GM12878 (cell line): ENCODE measurements at places on chromosomes 2 and 18. TPM values are rescaled to one million over a fixed set of nuclear protein-coding genes. Genes with fewer than 3 reads are reported as not detected.

DNA sequence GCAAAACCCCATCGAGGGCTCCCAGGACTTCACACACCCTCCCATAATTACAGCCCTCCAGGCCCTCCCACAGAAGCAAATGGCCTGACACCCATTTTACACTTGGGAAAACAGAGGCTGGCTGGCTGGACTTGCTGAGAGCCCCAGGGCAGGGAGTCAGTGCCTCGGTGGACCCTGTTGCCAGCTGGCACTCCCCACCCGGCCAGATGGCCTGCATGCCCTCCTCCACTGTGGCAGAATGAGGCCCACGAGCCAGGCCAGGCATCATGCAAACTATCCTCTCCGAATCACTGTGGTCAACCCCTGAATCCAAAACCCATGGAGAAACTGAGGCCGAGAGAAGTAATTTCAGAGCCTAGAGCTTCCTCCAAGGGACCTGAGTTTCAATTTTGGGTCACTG lies 129.7 kb downstream of the SMAD2 start:
- H3K36me3 ChIP-seq, result no peaks in the 10 kb centered on the region
- no peaks in the 10 kb centered on the region for H3K4me1 ChIP-seq

GRCh38 chr2:229027353-229028105 lies 243.6 kb downstream of the PID1 start:
- DNase-seq, result no peak
- H3K27me3 ChIP-seq, result no peaks in the 10 kb centered on the region
- H3K4me1 ChIP-seq, result no peaks in the 10 kb centered on the region
- no peak overlapping the region for H3K4me3 ChIP-seq
- no peaks in the 10 kb centered on the region for H3K36me3 ChIP-seq
- H3K27ac ChIP-seq, result no peak overlapping the region

- DNase-seq, result no peak
- H3K27me3 ChIP-seq, result no peaks in the 10 kb centered on the region
- no peak overlapping the region for H3K4me3 ChIP-seq
- peaks cover 9% of the 10 kb centered on the region; the same call in 1 of the 2 replicates for H3K36me3 ChIP-seq
Observed at GRCh38 chr2:119678021-119678656, 862 bp upstream of the TMEM177 start.

DNA sequence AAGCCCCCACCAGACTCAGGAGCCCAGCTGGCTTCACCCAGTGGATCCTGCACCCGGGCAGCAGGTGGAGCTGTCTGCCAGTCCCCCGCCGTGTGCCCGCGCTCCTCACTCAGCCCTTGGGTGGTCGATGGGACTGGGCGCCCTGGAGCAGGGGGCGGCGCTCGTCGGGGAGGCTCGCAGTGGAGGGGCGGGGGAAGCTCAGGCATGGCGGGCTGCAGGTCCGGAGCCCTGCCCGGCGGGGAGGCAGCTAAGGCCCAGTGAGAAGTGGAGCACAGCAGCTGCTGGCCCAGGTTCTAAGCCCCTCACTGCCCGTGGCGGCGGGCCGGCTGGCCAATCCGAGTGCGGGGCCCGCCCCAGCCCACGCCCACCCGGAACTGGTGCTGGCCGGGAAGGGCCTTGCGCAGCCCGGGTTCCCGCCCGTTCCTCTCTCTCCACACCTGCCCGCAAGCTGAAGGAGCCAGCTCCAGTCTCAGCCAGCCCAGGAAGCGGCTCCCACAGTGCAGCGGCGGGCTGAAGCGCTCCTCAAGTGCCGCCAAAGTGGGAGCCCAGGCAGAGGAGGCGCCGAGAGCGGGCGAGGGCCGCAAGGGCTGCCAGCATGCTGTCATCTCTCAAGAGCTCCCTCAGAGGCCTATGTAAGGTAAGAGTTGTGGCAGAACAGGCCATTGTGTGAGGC lies 1307.8 kb upstream of the TMEFF2 start:
- H3K4me1 ChIP-seq, result no peaks in the 10 kb centered on the region
- H3K4me3 ChIP-seq, result no peak overlapping the region
- H3K27me3 ChIP-seq, result no peaks in the 10 kb centered on the region
- no peak for DNase-seq
- no peak overlapping the region for H3K27ac ChIP-seq

DNA sequence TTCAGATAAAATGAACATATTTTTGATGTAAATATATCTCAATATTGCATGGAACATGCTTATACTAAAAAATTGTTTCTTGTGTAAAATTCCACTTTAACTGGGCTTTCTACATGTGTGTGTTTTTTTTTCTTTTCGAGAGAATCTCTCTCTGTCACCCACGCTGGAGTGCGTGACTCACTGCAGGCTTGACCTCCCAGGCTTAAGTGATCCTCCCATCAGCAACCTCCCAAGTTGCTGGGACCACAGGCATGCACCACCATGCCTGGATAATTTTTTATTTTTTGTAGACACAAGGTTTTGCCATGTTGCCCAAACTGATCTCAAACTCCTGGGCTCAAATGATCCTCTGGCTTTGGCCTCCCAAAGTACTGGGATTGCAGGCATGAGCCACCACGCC lies 254.6 kb downstream of the LOXHD1 start:
- no peak overlapping the region for H3K27ac ChIP-seq
- no peak for DNase-seq
- peaks cover 12% of the 10 kb centered on the region for H3K4me1 ChIP-seq
- H3K36me3 ChIP-seq, result no peaks in the 10 kb centered on the region
- H3K4me3 ChIP-seq, result no peak overlapping the region

DNA sequence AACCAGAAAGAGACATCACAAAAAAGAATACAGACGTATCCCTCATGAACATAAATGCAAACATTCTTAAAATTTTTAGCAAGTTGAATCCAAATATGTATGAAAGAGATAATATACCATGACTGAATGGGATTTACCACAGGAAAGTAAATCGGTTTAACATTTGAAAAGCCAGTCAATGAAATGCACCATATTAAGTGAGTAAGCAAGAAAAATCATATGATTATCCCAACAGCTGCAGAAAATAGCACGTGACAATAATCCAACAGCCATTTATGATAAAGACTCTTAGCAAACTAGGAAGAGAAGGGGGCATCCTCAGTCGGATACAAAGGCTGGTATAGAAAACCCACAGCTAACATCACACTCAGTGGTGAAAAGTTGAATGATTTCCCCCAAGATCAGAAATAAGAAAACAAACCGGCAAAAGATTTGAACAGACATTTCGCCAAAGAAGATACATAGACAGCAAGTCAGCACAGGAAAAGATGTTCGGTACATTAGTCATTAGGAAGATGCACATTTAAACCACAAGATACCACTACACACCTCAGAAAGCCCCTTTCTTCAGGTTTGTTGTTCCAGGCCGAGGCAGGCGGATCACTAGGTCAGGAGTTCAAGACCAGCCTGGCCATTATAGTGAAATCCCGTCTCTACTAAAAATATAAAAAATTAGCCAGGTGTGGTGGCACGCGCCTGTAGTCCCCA lies 144.3 kb downstream of the INHBB start:
- H3K4me3 ChIP-seq, result no peak overlapping the region
- DNase-seq, result no peak
- no peaks in the 10 kb centered on the region; the same call in 1 of the 2 replicates for H3K27me3 ChIP-seq

DNA sequence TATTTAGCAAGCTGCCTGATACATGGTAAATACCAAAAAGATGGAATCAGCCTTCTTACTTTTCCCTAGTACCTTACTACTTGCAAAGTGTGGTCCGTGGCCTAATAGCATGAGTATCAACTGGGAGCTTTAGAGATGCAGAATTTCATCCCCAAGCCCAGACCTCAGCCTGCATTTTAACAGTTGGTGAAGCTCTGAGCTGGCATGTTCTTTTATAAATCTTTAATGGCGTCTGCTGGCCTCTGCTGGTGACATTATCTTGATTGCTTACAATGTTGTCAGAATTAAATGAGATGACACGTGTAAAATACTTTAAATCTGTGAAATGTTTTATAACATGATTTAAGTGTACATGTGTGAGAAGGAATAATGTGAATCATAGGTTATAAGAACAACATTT lies 115.1 kb upstream of the NOSTRIN start:
- H3K4me1 ChIP-seq, result peaks cover 5% of the 10 kb centered on the region; the same call in 1 of the 2 replicates
- H3K27ac ChIP-seq, result no peak overlapping the region
- H3K27me3 ChIP-seq, result no peaks in the 10 kb centered on the region
- no peak overlapping the region for H3K4me3 ChIP-seq
- peaks cover 2% of the 10 kb centered on the region; the same call in 1 of the 2 replicates for H3K36me3 ChIP-seq

DNA sequence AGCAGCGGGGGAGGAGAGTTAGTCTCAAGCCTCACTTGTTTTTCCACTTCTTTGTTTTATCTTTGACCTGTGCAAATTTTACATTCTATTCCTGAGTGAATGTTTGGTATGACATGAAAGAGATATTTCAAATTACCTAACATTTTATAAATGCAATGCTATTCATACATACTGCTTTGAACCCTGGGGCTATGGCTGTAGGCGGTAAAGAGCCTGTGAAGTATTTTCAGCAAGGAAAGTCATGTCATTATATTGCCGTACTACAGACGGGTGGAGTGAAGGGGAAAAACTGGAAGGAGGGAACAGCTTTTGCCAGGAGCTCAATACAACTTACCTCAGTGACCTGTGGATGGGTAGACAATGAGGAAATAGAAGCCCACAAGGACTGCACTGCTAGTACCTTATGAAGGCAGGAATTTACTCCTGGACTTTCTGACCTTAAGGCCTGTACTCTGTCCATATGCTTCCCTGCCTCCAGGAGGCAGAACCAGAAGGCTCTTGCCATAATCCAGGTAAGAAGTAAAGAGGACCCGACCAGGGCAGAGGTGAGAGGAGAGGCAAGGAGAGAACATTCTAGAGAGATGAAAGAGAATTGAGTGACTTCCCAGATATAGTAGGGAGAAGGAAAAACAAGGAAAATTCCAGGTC lies 28.4 kb upstream of the TET3 start:
- H3K4me1 ChIP-seq, result no peaks in the 10 kb centered on the region
- no peak overlapping the region for H3K27ac ChIP-seq
- H3K27me3 ChIP-seq, result no peaks in the 10 kb centered on the region
- DNase-seq, result no peak
- peaks cover 14% of the 10 kb centered on the region for H3K36me3 ChIP-seq

DNA sequence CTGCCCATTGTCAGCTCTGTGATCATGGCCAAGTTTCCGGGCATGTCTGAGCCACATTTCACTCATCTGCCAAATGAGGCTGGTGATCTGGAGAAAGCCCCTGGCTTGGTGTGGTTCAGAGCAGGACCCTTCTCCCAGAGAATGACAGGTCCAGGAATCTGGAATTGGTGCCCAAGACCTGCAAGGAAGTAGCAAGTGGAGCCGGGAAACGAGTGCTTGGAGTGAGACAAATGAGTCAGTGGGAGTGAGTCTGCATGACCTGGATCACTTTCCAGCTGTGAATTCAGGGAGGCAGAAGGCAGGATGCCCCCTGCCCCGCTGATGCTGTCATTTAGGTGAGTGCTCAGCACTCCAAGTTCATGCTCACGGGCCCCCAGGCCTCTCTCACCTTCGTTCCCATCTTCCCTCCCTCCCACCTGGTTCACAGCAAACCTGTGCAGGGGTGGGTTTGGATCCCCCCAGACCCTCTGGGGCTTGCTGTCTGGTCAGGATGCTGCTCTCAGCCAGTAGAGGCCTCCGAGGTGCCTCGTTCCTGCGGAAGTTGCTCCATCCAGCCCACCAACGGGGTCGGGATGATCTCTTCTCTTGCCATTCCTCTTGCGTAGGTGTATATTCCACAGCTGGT lies 104.4 kb downstream of the INHBB start:
- no peak overlapping the region for H3K4me3 ChIP-seq
- no peaks in the 10 kb centered on the region for H3K36me3 ChIP-seq
- H3K27me3 ChIP-seq, result peaks cover 4% of the 10 kb centered on the region
- no peak overlapping the region for H3K27ac ChIP-seq
- DNase-seq, result no peak

- no peak for DNase-seq
- H3K27me3 ChIP-seq, result 0 out of 2 replicates have a peak, but pooled peaks cover 2% of the 10 kb centered on the region
- peaks cover 7% of the 10 kb centered on the region; the same call in 1 of the 2 replicates for H3K4me1 ChIP-seq
- no peak overlapping the region for H3K27ac ChIP-seq
Observed at GRCh38 chr2:72846171-72847095, 20.6 kb upstream of the EXOC6B start.

GRCh38 chr18:59801576-59801975 lies 98.2 kb upstream of the PMAIP1 start:
- no peaks in the 10 kb centered on the region for H3K27me3 ChIP-seq
- no peak for DNase-seq
- H3K27ac ChIP-seq, result no peak overlapping the region
- no peaks in the 10 kb centered on the region for H3K36me3 ChIP-seq

DNA sequence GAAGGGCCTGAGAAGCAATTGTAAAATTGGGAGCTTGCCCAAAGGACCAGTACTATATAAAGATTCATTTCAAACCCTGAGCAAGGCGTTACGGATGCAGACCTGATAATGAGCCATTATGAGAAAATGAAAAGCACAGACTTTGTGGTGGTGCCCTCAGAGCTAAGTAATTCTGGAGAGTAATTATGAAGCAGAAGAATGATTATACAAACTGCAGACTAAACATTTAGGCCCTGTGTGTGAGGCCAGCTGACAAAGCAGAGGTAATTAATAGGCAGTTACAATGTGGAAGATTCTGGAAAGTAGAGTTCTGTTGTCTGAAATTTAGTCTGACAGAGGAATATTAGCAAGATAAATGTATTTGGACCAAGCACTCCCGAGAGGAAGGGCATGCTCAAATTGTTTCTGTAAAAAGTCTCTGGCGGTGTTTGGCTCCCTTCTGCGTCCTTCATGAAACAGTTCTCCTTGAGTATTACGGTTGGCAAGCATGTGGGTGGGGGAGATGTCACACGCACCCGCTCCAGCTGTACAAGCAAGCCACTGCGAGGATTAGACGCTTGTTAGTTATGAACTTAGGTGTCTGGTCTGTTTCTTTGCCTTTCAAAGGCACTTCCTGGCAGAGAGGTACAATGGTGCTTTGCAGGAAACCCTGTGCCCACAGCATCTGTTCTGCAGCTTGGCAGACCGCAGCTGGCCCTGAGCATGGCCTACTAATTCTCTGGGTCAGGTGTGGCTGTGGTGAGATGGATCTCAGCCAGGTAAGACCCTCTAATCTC lies 45.5 kb downstream of the CDC42EP3 start:
- no peaks in the 10 kb centered on the region for H3K27me3 ChIP-seq
- H3K36me3 ChIP-seq, result no peaks in the 10 kb centered on the region
- peaks cover 62% of the 10 kb centered on the region for H3K4me1 ChIP-seq
- H3K27ac ChIP-seq, result peak overlapping the region; percentile 97

GRCh38 chr2:113901943-113902342 lies 12.1 kb downstream of the ACTR3 start:
- no peak overlapping the region for H3K27ac ChIP-seq
- H3K4me1 ChIP-seq, result peaks cover 18% of the 10 kb centered on the region
- H3K36me3 ChIP-seq, result peaks cover 6% of the 10 kb centered on the region
- no peak for DNase-seq
- no peaks in the 10 kb centered on the region for H3K27me3 ChIP-seq

- peaks cover 11% of the 10 kb centered on the region for H3K4me1 ChIP-seq
- H3K4me3 ChIP-seq, result no peak overlapping the region
- no peaks in the 10 kb centered on the region for H3K36me3 ChIP-seq
- DNase-seq, result no peak
- no peak overlapping the region for H3K27ac ChIP-seq
Observed at GRCh38 chr2:26752656-26753055, 11.4 kb upstream of the SLC35F6 start.

Gene ANKRD30B
- total RNA-seq, result not detected in 2 replicates

DNA sequence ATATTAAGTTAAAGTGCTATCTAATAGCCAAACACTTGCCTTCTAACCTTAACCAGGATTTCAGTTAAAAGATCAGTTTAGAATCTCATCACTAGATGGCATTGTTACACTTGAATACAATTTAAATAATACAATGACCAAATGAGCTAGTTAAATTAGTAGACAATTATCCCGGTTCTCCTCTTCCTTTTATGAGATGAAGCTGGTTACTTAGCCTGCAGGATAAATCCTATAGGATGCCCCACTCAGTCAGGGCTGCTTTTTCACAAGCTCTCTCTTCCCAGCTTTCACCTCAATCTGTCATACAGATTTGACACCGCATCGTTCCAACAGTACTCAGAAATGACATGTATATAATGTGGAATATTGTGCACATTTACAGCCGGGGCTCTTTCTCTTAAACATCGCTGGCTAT lies 678.8 kb downstream of the KCNJ3 start:
- no peak overlapping the region for H3K27ac ChIP-seq
- no peaks in the 10 kb centered on the region for H3K4me1 ChIP-seq
- no peak for DNase-seq
- no peaks in the 10 kb centered on the region for H3K36me3 ChIP-seq
- H3K27me3 ChIP-seq, result no peaks in the 10 kb centered on the region
